NCI-H1092 (cell line): ENCODE measurements at places on chromosomes 16 and 17.

GRCh38 chr16:3035972-3036725 lies 595 bp downstream of the BICDL2 start:
- DNase-seq = no peak

- no peak for DNase-seq
These were observed 2.0 kb upstream of the CD300H start for GRCh38 chr17:74569020-74570003.

DNA sequence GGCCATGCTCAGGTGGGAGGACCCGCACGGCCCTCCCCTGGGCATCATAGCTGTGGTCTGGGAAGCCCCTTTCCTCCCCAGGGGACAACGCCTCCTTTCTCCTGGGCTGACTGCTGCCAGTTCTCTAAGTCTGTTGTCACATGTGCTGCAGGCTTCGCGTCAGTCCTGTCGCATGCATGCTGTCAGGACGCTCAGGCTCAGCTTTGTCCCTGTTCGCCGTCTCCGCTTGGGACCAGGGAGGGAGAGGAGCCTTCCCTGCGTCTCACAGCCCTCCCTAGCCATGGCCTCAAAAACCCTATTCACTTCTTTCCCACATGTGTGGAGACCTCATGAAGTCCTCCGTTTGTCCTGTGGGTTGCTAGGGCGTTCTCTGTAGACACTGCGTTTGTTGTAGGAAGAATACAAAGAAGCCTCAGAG lies 21.4 kb downstream of the LDHD start:
- DNase-seq = no peak

DNA sequence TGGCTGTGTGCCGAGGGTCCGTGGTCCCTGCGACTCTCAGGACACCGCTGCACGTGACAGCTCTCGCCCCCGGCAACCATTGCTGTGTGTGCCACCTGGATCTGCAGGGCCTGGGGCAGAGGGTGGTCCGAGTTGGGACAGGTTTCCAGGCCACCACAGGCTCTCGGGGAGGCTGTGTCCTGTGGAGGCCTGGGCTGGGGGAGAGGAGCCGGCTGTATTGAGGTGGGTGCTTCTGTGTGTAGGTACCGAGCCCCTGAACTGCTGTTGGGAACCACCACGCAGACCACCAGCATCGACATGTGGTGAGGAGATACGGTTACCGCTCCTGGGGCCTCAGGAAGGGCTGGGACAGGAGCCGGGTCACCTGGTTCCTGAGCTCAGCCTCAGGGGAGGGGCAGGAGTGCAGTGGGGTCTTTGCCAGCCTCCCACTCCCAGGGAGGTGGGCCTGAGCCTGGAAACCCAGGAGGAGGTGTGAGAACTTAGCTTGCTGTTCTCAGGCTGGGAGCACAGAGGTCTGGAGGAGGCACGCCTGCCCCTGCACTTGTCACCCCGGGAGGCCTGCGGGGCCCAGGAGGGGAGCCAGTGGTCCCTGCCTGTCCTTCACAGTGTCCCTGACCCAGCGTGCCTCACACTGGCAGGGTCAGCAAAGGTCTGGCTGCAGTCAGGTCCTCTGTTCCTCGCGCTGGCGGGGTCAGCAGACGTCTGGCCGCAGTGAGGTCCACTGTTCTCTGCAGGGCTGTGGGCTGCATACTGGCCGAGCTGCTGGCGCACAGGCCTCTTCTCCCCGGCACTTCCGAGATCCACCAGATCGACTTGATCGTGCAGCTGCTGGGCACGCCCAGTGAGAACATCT lies 7.3 kb downstream of the SPATA2L start:
- DNase-seq = no peak

DNA sequence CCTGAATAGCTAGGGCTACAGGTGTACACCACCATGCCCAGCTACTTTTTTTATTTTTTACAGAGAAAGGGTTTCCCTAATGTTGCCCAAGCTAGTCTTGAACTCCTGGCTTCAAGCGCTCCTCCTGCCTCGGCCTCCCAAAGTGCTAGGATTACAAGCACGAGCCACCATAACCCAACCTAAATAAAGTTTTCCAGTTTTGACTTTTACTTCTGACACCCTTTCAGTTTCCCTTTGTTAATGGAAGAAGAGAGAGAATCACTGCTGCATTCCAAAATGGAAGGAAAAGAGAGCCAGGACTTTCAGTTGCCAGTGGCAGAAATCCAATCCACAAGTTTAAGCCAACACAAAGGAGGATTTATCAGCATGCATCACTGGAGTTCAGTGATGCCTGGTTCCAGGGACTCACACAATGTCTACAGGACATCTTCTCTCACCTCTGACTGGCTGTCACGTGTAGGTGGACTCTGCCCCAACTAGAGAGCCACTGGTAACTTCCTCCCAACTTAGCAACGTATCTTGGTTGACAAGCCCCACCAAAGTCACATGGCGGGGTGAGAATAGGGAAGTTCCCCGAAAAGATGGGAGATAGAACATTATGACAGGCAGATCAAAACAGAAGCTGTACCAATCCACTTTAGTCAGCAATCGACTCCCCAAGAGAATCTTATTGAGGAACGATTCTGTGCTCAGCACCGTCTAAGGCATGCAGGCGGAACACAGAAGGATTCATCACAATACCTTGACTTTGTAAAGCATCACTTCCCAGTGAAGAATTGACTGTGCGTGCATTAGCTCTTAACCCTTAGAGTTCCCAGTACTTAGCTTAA lies 46.5 kb downstream of the GAS7 start:
- no peak for DNase-seq

DNA sequence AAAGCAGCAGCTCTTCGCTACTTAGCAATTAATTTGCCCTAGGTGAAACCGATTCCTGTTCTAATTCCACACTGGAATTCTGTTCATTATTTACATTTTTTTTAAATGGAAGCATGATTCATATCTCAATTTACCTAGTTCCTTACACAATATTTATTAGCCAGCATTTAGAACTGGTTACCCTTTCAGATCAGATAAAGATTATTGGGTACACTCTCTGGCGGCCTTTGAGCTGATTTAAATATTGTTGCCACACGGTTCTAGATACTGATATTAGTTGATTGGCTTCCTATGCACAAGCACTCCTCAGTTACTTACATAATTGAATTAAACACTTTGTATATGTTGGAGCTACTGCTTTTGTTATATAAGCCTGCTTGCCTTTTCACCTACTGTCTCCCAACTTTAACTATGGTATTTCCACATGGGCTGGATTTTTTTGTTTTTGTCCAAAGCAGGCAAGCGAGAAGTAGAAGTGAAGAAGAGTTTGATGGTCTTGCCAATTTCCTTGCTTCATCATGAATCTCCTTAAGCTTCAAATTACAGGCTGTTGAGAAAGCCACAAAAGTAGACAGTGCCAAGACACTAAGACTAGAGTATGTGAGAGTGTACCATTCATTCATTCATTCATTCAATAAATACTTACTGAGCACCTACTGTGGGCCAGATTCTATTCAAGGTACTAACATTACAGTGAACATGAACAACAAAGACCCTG lies 3.9 kb upstream of the ALDH3A2 start:
- DNase-seq = no peak

DNA sequence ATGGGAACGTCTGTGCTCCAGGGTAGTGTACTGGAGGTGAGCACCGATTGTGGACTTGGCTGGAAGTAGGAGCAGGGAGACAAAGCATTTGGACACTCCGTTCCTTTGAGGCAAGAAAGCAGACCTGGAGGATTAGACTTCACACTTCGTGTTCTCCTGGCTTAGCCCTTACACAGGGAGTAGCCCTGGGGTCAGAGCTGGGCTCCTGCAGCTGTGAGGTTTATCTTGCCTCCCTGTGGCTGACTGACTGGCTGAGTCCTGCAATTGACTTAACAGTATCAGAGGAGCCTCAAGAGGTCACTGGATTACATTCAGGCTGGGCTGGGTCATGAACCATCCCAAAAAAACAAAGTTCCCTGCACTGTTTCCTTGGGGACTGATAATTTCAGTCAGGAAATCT lies 37.1 kb downstream of the MPRIP start:
- DNase-seq = no peak

DNA sequence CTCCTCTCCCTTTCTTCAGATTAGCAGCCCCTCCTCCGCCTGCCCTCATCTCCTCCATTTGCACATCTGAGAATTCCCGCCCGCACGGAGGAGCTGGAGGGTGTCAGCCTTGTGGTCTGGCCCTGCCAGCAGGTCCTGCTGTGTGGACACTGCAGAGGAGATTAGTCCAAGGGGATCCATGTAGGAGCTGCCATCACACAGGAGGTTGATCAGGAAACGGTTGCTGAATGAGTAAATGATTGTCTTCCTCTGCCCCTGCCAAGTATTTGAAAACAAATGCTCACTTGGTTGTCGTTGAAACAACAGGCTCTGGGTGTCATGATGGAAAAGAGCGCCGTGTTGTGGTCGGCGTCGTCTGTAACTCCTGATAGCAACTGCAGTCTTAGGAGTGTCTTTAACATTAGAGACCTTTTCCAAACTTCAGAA lies 63.8 kb upstream of the CHMP6 start:
- no peak for DNase-seq

DNA sequence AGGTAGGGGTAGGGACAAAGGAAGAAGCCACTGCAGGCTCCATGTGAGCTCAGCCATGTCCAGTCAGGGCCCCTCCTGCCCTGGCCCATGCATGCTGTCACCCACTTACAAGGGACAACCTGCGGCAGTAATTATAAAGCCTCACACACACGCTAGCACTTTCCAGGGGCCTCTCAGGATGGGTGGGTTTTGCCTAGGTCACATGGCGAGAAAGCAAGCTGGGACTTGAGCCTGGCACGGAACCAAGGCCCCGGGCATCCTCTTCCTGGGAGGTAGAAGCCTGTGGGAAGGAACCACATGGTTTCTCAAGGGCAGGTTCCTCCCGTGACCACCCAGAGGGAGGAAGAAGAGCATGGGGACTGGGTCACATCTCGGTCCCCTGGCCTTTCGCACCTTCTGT lies 7.0 kb downstream of the ZNF319 start:
- DNase-seq = no peak

GRCh38 chr16:23369416-23369815 lies 67.3 kb downstream of the SCNN1B start:
- DNase-seq = no peak

GRCh38 chr17:74480290-74480689 lies 13.9 kb downstream of the CD300A start:
- DNase-seq = no peak

- DNase-seq = no peak
These were observed 20.1 kb downstream of the USP6 start for GRCh38 chr17:5135726-5136579.

DNA sequence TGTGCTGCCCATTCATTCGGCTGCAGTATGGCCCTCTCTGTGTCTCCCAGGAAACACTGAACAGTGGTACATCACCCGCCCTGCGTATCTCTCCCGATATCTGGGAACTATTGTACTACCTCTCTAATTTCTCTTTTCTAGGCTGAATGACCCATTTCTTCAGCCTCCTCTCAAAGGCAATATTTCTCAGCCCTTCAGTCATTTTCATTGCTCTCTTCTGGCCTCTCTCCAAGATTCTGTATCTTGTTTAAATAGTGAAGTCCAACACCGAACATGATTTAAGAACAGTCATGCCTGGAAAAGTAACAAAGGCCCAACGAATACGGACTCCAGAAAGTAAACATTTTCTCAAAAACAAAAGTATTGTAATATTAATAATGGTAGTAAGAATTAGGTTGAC lies 220.1 kb downstream of the ZFHX3 start:
- DNase-seq = no peak

DNA sequence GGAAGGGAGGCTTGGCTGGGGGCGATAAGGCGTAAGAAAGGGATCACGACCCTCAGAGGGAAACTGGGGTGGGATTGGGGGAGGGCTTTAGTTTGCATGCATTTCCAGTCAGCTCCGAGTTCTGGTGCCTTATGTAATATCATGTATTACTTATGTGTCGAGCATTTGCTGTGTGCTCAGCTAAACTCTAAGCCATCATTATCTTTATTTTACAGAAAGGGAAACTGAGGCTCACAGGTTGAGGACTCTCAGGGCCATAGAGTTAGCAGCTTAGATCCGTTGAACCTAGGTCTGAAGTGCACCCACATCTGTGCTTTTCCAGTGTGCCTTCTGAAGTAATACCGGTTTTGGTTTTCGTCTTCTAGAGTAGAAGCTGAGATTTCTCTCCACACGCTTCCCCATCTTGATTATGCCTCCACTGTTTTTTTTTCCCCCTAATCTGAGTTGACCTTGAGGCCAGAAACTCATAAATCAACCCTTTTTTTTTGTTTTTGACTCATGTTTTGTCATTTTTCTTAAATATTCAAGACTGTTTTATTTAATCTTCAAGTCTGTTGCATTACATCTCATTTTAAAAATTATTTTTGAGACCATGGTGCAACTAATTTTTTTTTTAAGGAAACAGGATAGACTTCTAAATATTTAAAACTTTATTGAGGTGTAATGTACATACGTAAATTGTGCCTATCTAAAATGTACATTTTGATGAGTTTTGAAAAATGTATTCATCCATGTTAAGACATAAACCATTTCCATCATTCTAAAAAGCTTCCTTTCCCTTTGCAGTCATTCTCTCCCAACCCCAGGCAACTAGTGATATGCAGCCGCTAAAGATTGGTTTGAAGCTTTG lies 741 bp downstream of the CYB5B start:
- no peak for DNase-seq

- no peak for DNase-seq
These were observed 713 bp downstream of the RHOT2 start for GRCh38 chr16:668519-669171.

GRCh38 chr16:72493716-72494415 lies 321.9 kb upstream of the PMFBP1 start:
- no peak for DNase-seq

- DNase-seq = no peak
These were observed 15.5 kb upstream of the SALL1 start for GRCh38 chr16:51166541-51166940.

GRCh38 chr16:30011714-30012504 lies 1.1 kb upstream of the DOC2A start:
- DNase-seq = no peak

DNA sequence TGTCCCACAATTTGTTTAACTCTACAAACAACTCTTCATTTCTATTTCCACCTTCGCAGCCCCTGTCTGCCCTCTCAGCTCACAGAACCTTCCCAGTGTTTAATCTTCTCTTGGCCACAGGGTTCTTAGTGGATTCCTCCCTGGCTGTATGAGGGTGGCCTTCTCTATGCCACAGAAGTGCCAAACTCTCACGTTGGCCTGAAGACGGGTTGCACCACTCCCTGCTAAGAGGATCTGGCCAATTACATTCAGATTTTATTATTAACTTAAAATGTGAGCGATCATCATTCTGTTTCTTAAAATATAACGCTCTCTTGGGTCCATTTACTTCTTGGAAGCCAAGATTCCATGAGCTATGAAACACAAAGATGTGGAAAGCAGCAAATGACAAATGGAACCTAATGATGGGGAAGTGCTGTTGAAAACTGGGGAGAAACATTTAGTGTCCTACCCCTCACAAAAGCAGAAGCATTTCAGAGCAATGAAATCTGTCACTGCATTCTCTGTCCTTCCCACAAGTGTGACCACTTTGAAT lies 91.3 kb upstream of the NOG start:
- no peak for DNase-seq
